RWPE2 (cell line): ENCODE measurements at places on chromosomes 2 and 18.

DNA sequence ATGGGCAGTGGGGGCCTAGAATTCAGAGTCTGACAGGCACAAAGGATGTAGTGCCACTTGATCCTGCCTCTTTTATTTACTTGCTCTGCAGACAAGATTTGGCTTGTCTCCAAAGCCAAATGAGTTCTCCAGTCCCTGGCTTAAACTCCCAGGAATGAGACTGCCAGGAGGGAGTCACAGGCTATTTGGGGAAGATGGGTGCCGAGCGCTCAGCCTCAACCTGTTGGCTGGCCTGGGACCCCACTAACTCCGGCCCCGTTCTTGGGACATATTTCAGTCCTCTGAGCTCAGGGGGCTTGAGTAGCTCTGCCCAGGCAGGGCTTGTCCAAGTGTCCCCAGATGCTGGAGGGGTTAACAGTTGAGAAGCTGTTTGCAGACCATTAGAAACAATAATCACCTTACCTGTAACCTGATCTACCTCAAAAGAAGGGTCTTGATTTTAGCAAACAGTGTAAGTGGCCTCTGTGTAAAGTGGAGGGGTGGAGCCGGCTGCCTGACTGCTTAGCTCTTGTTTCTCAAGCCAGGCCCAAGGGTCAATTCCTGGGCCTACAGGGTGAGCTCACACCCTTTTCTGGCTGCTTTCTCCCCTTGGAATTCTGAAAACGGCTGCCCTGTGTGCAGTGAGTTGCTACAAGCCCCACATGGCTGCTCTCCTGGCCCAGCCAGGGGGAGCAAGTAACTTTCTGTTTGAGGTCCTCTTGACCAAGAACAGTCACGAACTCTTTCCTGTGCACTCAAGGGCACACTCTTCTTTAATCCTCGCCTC is 27.1 kb upstream of the FZD5 start:
- no peak for DNase-seq
- no peaks in the 10 kb centered on the region for H3K27me3 ChIP-seq
- no peak overlapping the region for H3K27ac ChIP-seq
- peaks cover 5% of the 10 kb centered on the region for H3K4me1 ChIP-seq

DNA sequence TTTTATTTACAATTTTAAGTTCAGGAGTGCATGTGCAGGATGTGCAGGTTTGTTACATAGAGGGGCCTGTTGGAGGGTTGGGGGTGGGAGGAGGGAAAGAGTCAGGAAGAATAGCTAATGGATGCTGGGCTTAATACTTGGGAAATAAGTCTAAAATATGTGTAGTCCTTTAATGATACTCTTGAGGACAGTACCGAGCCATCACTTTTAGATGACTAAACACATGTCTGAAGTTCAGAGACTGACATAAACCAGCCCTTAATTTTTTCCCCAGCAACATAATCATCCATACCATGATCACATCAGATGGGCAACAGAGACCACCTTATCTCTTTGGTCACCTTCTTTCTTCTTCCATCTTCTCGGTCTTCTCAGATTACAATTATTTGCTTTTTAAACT is 189.1 kb upstream of the COL3A1 start:
- H3K27ac ChIP-seq: peak overlapping the region; percentile 50
- H3K4me1 ChIP-seq: peaks cover 37% of the 10 kb centered on the region
- DNase-seq: no peak
- no peak overlapping the region for H3K4me3 ChIP-seq
- H3K27me3 ChIP-seq: no peaks in the 10 kb centered on the region

DNA sequence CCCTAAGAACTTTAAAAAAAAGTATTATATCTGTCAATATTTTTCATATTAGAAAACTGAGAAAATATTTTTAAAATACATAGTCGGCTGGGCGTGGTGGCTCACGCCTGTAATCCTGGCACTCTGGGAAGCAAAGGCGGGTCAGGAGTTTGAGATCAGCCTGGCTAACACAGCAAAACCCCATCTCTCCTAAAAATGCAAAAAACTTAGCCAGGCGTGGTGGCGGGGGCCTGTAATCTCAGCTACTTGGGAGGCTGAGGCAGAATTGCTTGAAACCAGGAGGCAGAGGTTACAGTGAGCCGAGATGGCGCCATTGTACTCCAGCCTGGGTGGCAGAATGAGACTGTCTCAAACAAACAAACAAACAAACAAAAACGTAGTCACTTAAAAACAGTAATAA is 5.1 kb upstream of the KCMF1 start:
- H3K27ac ChIP-seq: no peak overlapping the region
- no peak for DNase-seq
- no peaks in the 10 kb centered on the region for H3K27me3 ChIP-seq

DNA sequence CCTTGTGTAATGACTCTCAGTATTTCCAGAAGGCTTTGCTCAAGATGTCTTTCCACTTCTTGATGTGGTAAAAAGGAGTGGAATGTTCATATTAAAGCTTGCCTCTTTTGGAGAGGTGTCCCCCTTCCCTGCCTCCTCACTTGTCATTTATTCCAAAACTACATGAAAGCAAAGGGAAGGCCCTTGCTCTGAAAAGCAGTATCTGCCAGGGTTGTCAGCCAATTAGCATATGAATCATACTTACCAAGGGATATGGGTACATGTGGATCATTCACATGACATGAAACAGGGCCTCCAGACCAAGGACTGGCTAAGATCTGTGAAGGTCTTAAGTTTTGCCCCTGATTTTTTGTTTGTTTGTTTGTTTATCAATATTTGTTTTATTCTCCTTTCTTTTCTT is 31.3 kb downstream of the ANXA4 start:
- H3K27ac ChIP-seq: no peak overlapping the region
- no peak for DNase-seq
- H3K4me1 ChIP-seq: peaks cover 21% of the 10 kb centered on the region

- H3K4me1 ChIP-seq: peaks cover 12% of the 10 kb centered on the region
- peaks cover 1% of the 10 kb centered on the region; the same call in 1 of the 2 replicates for H3K36me3 ChIP-seq
- peak; percentile 42 for DNase-seq
- no peaks in the 10 kb centered on the region for H3K27me3 ChIP-seq
- no peak overlapping the region for H3K4me3 ChIP-seq
Observed at GRCh38 chr18:48636436-48636835, 97.6 kb downstream of the CTIF start.

- H3K36me3 ChIP-seq: no peaks in the 10 kb centered on the region
- no peaks in the 10 kb centered on the region for H3K4me1 ChIP-seq
- no peaks in the 10 kb centered on the region for H3K27me3 ChIP-seq
- no peak for DNase-seq
Observed at GRCh38 chr2:18172607-18173006, 294.1 kb downstream of the KCNS3 start.

GRCh38 chr2:232998666-232998985 is 14.4 kb downstream of the NGEF start:
- no peaks in the 10 kb centered on the region for H3K4me1 ChIP-seq
- H3K27me3 ChIP-seq: no peaks in the 10 kb centered on the region
- H3K27ac ChIP-seq: no peak overlapping the region
- H3K4me3 ChIP-seq: no peak overlapping the region
- no peak for DNase-seq
- no peaks in the 10 kb centered on the region for H3K36me3 ChIP-seq

- H3K27ac ChIP-seq: no peak overlapping the region
- H3K36me3 ChIP-seq: no peaks in the 10 kb centered on the region
- H3K4me3 ChIP-seq: no peak overlapping the region
- no peak for DNase-seq
- H3K27me3 ChIP-seq: peaks cover 2% of the 10 kb centered on the region
Observed at GRCh38 chr2:239470151-239470900, 69.5 kb upstream of the HDAC4 start.

- H3K27ac ChIP-seq: no peak overlapping the region
- DNase-seq: no peak
- H3K4me3 ChIP-seq: no peak overlapping the region
- no peaks in the 10 kb centered on the region for H3K36me3 ChIP-seq
- H3K27me3 ChIP-seq: no peaks in the 10 kb centered on the region
Observed at GRCh38 chr2:53505826-53506225, 261.8 kb upstream of the CHAC2 start.

DNA sequence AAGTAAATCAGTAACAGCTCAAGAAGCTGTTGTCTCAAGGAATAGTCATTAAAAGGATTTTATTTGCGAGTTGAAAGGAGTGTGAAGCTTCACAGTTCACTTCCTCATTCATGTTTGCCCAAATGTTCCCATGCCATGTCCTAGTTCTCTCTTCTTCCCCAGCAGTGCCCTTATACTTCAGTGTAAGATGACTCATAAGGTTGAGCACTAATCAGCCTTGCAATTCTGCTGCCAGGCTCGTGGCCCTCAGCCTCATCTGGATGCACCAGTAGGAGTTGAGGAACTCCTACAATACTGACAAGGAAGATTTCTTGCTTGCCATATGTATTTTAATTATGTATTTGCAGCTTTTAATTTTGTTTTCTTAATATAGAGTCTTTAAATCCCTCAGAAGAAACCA is 1980.4 kb downstream of the SUCLG1 start:
- H3K27ac ChIP-seq: no peak overlapping the region
- DNase-seq: no peak
- H3K4me1 ChIP-seq: no peaks in the 10 kb centered on the region
- H3K27me3 ChIP-seq: no peaks in the 10 kb centered on the region

GRCh38 chr2:212911011-212911410 is 240.4 kb downstream of the IKZF2 start:
- DNase-seq: no peak
- H3K27me3 ChIP-seq: no peaks in the 10 kb centered on the region
- no peak overlapping the region for H3K4me3 ChIP-seq
- H3K36me3 ChIP-seq: no peaks in the 10 kb centered on the region

DNA sequence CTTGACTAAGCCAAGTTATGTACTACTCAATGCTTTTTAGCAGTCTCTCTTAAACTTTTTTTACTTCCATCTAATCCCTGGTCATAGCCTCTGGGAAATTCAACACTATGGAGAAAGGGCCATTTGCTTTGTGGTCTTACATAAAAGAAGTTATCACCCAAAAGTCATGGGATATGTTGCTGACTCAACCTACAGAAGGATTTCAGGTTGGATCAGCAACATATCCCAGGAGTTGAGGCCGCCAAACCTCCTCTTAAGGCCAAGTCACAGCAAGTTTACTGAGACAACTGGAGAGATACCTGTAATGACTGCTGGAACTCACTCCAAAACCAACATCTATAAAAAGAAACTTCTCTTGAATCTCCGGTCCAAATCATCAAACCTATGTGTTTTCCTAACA is 141.1 kb downstream of the IRS1 start:
- H3K4me3 ChIP-seq: no peak overlapping the region
- no peaks in the 10 kb centered on the region for H3K36me3 ChIP-seq
- peak overlapping the region; percentile 13 for H3K27ac ChIP-seq
- DNase-seq: no peak

- peaks cover 73% of the 10 kb centered on the region for H3K36me3 ChIP-seq
- H3K27me3 ChIP-seq: no peaks in the 10 kb centered on the region
- no peak overlapping the region for H3K27ac ChIP-seq
- no peak overlapping the region for H3K4me3 ChIP-seq
- no peaks in the 10 kb centered on the region for H3K4me1 ChIP-seq
Observed at GRCh38 chr2:101012706-101013181, 10.7 kb downstream of the RPL31 start.

DNA sequence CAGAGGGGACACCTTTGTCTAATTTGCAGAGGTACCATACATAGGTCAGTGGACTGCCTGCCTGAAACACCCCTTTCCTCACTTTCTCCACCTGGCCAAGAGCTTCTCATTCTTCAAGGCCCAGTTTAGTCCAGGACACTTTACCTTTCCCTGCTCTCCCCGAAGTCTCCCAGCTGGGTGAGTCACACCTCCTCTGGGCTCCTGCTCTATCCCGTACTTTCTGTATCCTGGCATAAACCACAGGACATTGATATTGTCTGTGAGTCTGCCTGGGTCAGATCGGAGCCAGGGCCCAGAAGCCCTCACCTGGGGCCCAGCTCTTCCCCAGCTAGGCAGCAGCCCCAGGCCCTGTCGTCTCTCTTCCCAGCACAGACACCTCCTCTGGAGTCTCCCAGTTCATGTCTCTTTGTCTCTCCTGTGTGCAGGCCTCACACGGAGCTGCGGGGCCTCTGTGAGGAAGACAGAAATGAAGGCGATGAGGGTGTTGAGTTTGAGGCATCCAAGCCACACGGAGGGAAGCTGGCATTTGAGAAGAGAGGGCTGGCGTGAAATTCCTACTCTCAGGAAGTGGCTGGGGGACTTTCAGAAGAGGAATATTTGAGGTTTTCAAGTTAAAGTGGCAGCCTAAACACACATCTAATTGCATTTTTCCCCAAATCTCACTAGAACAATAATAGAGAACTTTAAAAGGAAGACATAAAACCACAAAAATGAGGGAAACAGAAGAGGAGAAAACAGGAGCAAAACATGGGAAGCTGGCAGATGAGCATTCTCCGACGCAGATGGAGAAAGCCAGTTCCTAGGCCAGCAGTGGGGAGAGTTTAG is 79.6 kb upstream of the LAPTM4A start:
- H3K27me3 ChIP-seq: no peaks in the 10 kb centered on the region
- no peak for DNase-seq
- H3K27ac ChIP-seq: no peak overlapping the region
- H3K4me3 ChIP-seq: no peak overlapping the region

- no peaks in the 10 kb centered on the region for H3K27me3 ChIP-seq
- peaks cover 6% of the 10 kb centered on the region for H3K4me1 ChIP-seq
- no peak overlapping the region for H3K4me3 ChIP-seq
- DNase-seq: no peak
- no peaks in the 10 kb centered on the region for H3K36me3 ChIP-seq
Observed at GRCh38 chr2:224846686-224847085, 130.5 kb upstream of the CCDC195 start.

GRCh38 chr2:225895126-225895525 is 495.6 kb downstream of the NYAP2 start:
- H3K4me3 ChIP-seq: no peak overlapping the region
- peaks cover 14% of the 10 kb centered on the region for H3K4me1 ChIP-seq
- peak overlapping the region; percentile 32 for H3K27ac ChIP-seq
- H3K36me3 ChIP-seq: no peaks in the 10 kb centered on the region

- no peaks in the 10 kb centered on the region for H3K27me3 ChIP-seq
- DNase-seq: no peak
- H3K4me3 ChIP-seq: peak overlapping the region; percentile 88
- H3K4me1 ChIP-seq: peaks cover 13% of the 10 kb centered on the region
Observed at GRCh38 chr2:216109962-216110614, 940 bp downstream of the XRCC5 start.

DNA sequence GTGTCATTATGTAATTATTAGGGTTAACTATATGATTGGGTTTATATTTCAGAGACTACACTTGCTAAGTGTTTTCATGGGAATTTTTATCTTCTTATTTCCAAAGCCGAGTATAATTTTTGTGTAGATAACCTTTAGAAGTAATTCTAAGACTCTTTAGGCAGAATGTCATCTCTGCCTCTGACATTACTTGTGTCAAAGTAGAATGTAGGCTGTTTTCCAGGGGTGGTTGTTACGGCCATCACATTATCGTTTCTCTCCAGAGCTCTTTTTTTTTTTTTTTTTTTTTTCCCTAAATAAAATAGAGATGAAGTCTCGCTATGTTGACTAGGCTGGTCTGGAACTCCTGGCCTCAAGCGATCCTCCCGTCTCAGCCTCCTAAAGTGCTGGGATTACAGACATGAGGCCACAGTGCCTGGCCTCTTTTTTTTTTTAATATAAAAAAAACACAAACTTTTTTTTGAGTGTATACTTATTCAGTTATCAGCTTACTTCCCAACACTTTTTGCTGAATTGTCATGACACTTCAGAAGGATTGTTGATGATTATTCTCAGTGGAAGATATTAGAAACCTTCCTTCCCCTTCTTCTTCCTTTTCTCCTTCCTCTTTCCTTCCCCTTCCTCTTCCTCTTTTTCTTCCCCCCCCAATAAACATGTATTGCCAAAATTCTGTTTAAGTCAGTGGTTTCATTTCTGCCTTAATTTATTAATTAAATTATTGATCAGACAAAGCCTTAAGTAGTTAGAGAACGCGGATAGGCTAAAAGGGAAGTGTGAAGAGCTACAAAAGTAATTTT is 2.3 kb downstream of the PIKFYVE start:
- H3K4me1 ChIP-seq: peaks cover 10% of the 10 kb centered on the region
- no peak overlapping the region for H3K4me3 ChIP-seq
- H3K27me3 ChIP-seq: no peaks in the 10 kb centered on the region
- peaks cover 22% of the 10 kb centered on the region for H3K36me3 ChIP-seq
- H3K27ac ChIP-seq: no peak overlapping the region
- DNase-seq: no peak
